ENCODE measurements at places on chromosomes 6 and 20.
A peak's percentile ranks its signal among the peaks of the same experiment; 100 is the strongest.

DNA sequence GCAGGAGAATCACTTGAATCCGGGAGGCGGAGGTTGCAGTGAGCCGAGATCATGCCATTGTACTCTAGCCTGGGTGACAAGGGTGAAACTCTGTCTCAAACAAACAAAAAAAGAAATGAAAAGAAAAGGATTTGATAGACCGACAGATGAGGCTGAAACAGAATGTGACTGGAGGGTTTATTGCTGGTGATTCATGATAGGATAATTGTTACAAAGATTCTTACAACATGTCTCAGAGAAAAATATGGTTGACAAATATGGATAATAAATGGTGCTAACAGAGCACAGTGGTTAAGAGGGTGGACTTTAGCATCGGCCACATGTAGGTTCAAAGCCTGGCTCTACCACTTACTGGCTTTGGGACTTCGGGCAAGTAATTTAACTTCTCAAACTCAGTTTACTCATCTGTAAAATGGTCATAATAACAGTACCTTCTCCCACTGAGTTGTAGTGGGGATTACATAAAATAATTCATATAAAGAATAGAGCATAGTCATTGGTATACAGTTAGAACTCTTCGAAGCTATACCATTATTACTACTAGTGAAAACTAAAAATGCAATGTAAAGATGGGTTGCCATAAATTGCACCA lies 131.9 kb downstream of the MAP3K7 start:
- no peak for DNase-seq

GRCh38 chr6:65707126-65707826 lies at the start of gene EYS:
Gene EYS, minus strand, starts transcription at chr6:65707226. Its CDS starts 211,816 bp downstream, at chr6:65495410.
- DNase-seq = no peak

GRCh38 chr6:142903812-142904211 lies 41.2 kb downstream of the HIVEP2 start:
- no peak for DNase-seq

DNA sequence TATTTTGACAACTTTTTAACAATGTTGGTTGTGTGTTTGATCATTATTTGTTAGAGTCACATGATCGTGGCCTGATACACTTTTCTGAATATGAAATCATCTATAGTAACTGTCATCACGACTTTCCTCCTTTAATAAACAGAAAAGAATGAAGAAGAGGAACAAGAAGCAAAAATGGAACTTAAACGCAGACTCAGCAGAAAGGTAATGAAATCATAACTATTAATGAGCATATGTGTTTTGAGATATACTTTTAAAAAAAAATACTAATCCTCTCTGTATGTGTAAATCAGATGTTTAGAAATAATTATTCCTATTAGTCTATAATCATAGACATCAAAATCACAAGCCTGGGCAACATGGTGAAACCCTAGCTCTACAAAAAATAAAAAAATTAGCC lies 60.1 kb upstream of the LTV1 start:
- no peak for DNase-seq

DNA sequence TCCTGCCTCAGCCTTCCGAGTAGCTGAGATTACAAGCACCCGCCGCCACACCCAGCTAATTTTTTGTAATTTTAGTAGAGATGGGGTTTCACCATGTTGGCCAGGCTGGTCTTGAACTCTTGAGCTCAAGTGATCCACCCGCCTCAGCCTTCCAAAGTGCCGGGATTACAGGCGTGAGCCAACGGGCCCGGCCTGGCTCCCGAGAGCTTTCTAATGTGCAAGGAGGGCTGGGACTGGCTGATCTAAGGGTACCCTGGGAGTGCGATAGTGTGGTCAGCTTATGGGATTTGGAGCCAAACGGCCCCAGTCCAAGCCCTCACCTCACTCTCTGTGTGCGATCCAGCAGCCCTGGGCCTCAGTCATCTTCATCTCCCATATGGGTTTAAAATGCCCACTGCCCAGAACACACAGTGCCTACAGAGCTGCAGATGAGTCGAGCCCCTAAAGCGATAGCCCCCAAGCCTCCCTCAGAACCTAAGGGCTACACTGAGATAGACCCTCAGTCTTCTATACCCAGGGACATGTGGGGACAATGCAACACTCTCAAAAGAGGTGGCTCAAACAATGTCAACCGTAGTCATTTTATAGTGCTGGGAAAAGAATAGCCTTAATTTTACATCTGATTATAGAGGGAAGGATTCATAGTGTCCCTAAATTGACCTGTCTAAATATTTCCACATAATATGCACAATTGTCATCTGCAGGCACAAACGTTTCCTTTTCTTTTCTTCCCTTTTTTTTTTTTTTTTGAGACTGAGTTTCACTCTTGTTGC lies 50.1 kb downstream of the SSR1 start:
- DNase-seq = peak; percentile 53

- no peak for DNase-seq
Measured at GRCh38 chr6:7475081-7475480, 66.4 kb upstream of the DSP start.

GRCh38 chr20:5580940-5581708 lies 169.1 kb upstream of the SHLD1 start:
- no peak for DNase-seq

Data from inflammatory macrophage treated with lipopolysaccharide for 1 hour (primary cell).